NCI-H2107 (cell line): ENCODE measurements at places on chromosomes 1 and 21.
A peak's percentile ranks its signal among the peaks of the same experiment; 100 is the strongest.

GRCh38 chr1:240465531-240465940 is 146.4 kb downstream of the GREM2 start:
- no peak for DNase-seq

DNA sequence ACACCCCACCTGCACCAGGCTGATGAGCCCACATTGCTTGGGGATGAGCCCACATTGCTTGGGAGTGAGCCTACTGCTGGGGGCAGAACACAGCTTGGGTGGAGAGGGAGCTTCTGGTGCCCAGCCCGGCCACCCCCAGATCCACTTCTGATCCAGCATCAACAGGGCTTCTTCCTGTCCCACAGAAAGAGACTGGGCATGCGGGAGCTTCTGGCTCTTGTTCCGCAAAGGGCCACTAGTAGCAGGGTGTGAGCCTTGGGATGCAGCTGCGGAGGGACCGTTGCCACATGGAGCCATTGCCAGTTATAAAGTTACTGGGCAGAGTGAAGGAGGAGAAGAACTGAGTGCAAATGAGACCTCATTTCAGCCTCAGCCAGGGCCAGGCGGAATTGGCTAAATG is 36.3 kb downstream of the PKP1 start:
- DNase-seq, result no peak

GRCh38 chr1:187033693-187034390 is 205.1 kb downstream of the PLA2G4A start:
- no peak for DNase-seq

GRCh38 chr1:103190766-103191165 is 82.4 kb upstream of the COL11A1 start:
- no peak for DNase-seq

GRCh38 chr1:234614081-234614489 is 4.1 kb upstream of the IRF2BP2 start:
- DNase-seq, result no peak

- DNase-seq, result no peak
These were observed 120.4 kb downstream of the TOMM20 start for GRCh38 chr1:235008239-235008638.

GRCh38 chr1:4796161-4797015 is 142.0 kb downstream of the AJAP1 start:
- DNase-seq, result no peak

GRCh38 chr1:215682232-215682631 is 115.1 kb downstream of the KCTD3 start:
- peak; percentile 8 for DNase-seq

GRCh38 chr1:147611021-147611426 is 59.3 kb downstream of the ACP6 start:
- DNase-seq, result no peak
